ENCODE measurements at places on chromosomes 16 and 17.

GRCh38 chr17:6681176-6681575 lies 29.6 kb downstream of the C17orf100 start:
- no peak for DNase-seq

DNA sequence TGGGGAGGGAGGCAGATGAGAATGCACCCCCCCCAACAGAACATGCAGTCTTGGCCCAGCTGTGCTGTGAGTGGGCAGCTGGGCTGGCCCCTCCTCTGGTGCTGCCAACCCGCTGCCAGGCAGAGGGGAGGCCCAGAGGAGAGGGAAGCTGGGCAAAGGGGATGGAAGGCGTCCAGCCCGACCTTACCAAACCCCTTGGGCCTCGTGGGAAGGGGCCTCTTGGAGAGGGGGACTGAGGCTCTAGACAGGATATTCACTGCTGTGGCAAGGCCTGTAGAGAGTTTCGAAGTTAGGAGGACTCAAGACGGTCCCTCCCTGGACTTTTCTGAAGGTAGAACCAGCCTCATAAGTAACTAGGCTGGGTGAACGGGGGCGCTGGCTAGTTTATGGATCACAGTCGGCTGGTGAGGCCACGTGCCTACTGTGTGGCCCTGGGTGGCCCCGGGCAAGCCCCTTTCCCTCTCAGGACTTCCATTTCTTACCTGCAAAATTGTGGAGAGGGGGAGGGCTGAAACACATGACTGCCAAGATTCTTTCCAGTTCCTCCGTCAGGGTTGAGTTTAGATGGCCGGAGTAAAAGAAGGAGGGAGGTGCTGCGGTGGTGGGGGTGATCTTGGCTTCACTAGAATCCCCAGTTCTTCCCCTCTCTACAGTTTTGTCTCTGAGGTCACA lies 857 bp upstream of the STAT5A start:
- no peak for DNase-seq

GRCh38 chr17:31524926-31525800 lies 133.7 kb downstream of the RAB11FIP4 start:
- peak; percentile 78 for DNase-seq

DNA sequence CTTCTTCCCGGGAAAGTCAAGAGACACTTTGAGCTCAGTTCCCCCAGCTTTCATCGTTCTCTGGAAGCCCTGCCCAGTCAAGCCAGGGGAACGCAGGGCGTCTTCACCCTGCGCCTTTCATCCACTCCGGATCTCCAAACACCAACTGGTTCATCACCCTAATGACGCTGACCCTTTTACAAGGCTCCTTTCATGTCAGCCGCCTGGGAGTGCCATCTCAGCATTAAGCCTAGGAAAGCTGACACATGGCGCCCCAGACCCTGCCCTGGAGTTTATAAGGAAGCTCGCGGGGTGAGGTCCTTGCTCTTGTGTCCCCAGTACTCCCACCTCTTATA lies 594 bp upstream of the DNAJC7 start:
- no peak for DNase-seq

GRCh38 chr16:989354-989814 lies 7.8 kb downstream of the SOX8 start:
- DNase-seq = no peak

DNA sequence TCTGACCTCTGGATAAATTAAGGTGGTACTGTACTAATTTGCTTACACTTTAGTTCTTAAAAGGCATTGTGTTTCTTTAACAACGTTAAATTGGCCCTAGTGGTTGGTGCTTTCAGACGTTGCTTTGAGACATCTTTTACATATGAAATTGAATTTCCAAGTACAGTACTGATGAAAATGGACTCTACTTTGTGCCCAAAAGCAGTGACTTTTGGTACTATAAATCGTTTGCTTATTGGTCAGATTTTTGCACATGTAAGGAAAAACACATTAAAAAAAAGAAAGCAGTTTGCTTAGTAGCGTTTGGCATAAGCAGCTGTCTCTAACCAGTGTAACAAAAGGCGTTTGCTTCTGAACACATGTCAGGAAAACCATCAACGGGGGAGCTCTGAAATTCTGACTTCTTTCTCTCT lies 139.6 kb downstream of the CDK5R1 start:
- DNase-seq = no peak

DNA sequence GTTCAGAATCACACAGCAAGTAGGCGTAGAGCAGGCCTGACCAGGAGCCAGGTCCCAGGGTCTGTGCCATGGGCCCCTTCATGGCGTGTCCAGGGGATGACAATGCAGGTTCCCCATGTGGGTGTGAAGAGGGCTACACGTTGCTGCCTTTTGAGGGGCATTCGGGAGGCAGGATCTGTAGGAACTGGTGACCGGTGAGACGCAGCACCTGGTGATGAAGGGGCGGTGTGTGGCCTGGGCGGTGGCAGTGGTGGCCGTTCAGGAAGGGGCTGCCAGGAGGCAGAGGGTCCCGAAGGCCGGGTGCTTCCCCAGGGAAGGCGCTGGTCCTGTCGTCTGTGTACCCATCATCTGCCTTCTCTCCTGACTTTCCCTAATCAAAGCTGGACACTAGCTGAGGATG lies 34.6 kb downstream of the ZNF750 start:
- DNase-seq = no peak

DNA sequence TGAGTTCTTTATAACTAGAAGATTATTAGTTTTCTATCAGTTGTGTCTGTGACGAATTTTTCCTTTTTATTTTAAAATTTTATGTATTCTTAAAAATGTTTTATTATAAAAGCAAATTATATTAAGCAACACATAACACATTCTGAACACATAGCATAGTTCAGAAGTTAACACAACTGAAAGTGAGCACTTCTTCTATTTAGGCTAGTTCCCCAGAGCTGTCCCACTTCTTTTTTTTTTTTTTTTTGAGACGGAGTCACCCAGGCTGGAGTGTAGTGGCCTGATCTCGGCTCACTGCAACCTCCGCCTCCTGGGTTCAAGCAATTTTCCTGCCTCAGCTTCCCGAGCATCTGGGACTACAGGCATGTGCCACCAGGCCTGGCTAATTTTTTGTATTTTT lies 37.7 kb upstream of the ALDH3A2 start:
- no peak for DNase-seq

- DNase-seq = no peak
Measured at GRCh38 chr17:36935671-36936454, 1.4 kb upstream of the LHX1 start.

DNA sequence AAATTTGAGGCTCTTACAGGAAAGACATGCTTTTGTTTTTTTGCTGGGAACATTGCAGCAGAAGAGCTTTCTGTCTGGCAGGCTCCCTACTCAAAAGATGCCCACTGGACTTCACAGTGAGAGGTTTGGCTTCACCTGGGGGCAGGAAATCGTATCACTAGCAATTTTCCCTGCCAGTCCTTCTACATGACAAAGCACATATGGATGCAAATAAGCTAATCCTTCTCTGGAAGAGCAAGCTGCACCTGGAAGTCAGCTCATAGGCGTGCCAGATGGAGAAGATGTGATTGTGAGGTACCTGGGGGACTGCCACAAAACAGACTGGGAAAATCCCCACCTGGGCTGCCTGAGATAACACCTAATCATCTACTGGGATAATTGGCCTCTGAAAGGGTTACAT lies 195.0 kb upstream of the CPHXL start:
- DNase-seq = no peak

GRCh38 chr17:9843152-9844010 lies 17.7 kb downstream of the GLP2R start:
- no peak for DNase-seq

DNA sequence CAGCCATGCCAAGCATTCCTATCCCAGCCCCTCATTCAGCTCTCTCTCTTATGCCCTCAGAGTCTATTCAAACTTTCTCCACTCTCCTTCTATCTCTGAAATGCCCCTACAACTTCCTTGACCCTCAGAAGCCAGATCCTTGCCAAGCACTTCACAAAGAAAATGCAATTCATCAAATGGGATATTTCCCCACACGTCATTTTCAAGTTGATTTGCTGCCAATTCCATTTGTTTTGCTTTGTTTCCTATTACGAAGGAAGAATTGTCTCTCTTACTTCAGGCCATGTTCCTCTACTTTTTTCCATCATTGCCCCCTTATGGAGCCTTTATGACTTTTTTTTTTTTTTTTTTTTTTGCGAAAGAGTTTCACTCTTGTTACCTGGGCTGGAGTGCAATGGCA lies 9.2 kb upstream of the ALOX12 start:
- no peak for DNase-seq

DNA sequence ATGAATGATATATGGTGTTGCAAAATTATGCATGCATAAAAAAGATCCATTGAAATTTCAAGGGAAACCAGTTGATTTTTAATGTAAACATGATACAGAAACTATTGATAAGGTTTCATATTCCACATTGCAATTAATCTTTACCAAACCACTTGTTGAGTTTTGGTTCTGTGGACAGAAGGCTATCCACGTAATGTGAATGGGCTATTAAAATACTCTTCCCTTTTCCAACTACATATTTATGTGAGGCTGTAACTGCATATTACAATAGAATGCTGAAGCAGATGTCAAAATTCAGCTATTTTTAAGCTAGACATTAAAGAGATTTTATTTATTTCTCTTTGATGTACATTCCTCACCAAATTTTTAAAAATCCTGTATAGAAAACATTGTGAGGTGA lies 33.7 kb upstream of the VPS4A start:
- no peak for DNase-seq

GRCh38 chr16:85466304-85466700 lies 146.8 kb upstream of the GSE1 start:
- no peak for DNase-seq

GRCh38 chr16:85928401-85928820 lies 29.4 kb downstream of the IRF8 start:
- no peak for DNase-seq

DNA sequence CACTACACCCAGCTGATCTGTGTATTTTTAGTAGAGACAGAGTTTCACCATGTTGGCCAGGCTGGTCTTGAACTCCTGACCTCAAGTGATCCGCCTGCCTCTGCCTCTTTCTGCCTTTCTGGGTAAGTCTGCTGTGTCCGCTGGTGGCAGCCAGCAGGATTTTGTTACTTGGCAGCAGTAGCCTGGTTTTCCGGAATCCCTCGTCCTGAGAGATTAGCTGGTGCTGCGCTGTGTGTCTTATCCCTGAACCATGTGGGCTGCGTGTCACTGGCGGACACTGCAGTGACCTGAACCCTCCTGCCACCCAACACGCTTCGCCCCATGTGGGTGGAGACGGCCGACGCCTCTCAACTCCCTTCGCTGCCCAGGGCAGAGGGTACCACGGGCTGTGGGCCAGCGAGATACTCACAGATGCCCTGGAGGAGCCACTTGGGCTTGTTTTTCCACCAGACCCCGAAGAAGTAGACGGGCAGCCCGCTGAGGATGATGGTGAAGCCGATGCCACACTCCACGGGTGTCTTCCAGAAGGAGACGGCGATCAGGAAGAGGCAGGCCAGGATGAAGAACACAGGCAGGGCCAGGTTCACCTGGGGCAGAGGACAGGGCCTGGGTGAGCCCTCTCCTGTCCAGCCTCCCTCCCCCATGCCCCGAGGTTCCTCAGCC lies 35.2 kb downstream of the SLC7A5 start:
- no peak for DNase-seq

DNA sequence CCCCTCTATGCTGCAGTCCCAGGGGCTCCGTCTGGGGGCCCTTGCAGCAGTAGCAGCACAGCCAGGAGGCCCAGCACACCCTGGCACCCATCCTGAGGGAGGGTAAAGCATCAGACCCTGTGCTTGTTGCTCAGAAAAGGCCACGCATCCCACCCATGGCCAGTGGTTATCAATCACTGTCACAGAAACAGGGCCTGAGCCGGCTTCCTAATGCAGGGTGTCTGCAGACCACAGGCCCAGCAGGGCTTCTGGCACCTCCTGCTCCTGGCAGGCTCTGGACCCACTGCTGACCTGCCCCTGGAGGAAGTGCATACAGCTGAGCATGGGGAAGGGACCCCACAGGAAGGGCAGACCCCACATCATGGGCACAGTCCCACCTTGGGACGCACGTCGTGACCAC lies 26.9 kb upstream of the CDH15 start:
- no peak for DNase-seq

GRCh38 chr16:12197812-12198211 lies 221.3 kb downstream of the SNX29 start:
- DNase-seq = no peak

- no peak for DNase-seq
Measured at GRCh38 chr16:56551796-56552738, 12.8 kb upstream of the MT4 start.

GRCh38 chr17:81396278-81396721 lies 1.0 kb downstream of the BAHCC1 start:
- DNase-seq = no peak

DNA sequence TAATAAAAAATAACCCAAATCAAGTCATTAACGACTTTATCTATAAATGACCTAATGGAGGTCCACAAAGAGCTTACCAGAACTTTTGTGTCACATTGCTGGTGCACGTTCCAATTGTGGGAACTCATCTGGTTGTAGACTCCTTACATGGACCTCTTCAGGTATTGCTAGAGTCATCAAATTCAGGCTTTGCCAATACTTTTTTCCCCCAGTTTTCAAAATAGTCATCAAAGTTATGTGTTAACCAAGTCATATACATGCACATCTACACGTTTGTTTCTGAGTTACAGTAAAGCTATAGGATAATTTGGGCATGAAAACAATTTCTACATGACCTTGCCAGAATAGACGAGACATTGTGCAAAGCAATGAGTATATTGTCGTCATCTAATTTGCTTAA lies 76.2 kb upstream of the ADAMTS18 start:
- no peak for DNase-seq

GRCh38 chr16:30040221-30040620 lies 9.2 kb upstream of the TLCD3B start:
- no peak for DNase-seq

DNA sequence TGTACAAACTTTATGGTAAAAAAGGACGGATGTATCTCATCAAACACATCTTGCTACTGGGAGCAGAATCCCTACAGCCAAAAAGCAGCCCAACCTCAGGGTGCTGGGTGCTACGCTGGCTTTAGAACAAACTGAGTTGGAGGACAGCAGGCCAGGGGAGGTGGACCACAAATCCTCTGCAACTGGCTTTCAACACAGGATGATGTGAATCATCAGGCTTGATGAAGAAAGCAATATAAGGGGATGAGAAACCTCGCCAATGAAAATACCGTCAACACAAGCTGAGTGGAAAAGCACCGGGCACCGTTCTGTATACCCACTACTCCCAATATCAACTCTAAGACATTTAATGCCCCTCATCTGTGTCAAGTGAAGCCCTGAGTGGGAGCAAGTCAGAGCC lies 14.3 kb downstream of the HBQ1 start:
- no peak for DNase-seq

DNA sequence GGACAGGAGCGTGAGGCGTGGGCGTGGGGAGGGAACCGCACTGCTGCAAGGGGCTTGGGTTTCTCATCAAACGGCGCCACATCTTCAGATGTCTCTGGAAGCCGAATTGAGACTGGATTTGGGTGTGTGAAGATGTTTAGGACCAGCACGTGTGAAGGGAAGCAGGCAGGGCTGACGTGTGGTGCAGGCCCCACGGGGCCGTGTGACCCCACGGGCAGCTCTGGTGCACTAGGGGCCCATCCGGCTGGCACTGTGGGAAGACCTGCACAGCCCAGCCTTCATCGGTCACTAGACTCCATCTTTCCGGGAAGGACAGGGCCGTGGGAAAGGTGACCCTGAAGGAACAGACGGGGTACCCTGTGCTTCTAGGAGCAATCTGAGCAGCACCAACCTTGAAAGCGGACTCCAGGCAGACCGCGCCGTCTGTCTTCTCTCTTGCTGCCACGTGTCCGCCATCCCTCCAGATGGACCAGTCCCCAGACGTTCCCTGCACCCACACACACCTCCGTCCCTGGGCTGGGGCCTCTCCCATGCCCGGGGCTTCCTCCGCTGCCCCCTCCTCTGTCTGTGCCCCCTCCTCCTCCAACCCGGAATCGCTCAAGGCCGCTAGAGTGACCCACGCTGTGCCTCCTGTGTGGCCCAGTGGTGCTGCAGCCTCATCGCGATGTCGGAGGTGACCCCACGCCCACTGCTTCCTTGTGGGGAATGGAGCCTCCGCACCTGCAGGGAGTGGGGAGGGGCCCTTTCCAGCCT lies 23.4 kb upstream of the CBFA2T3 start:
- no peak for DNase-seq
